ENCODE measurements at places on chromosomes 12 and 14.

GRCh38 chr14:69234106-69234505 is 25.9 kb upstream of the GALNT16 start:
- no peak for DNase-seq

GRCh38 chr14:31070431-31070830 is 44.3 kb upstream of the STRN3 start:
- DNase-seq = no peak

- no peak for DNase-seq
Observed at GRCh38 chr14:101482066-101482465, 79.2 kb upstream of the DIO3 start.

- DNase-seq = peak; percentile 95
Observed at GRCh38 chr12:107093417-107094182, at the start of gene CRY1. CRY1 (minus strand) TSS chr12:107093549; CDS start chr12:107092961, 588 bp downstream.

- no peak for DNase-seq
Observed at GRCh38 chr12:80321653-80322052, 122.4 kb upstream of the PTPRQ start.

- DNase-seq = peak; percentile 9
Observed at GRCh38 chr12:113936460-113936859, 29.7 kb downstream of the RBM19 start.

DNA sequence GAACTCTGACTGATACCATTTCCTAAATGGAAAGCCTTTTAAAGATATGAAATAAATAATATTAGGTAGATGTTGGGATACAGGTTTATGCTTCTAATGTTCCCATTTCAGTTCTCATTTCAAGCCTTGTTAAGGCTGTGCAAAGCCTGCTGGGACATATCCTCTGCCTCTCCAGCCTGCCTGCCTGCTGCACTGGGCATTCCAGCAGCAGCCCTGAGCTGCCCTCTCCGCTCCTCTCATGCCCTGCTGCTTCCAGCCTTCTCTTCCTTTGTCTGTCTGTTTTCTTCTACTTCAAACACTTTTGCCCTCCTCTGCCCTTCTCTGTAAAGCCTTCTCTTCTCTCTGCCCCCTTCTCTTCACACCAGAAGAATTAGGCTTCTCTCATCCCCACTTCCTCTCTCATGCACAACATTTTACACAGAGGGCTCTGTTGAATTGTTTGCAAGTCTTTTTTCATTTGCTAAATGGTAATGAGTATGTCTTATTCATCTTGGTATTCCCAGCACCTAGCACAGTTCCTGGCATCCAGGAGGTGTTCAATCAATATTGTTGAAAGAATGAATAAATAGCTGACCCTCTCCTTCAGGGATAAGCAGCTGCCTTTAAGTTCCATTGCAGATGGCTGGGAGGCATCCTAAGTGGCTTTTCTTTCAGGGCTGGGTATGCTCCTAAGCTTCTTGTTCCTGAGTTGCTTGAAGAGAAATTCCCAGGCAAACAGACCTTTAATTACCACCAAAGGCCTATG is 292.3 kb downstream of the TMEM117 start:
- no peak for DNase-seq

GRCh38 chr14:69044965-69045555 is 66.0 kb upstream of the ACTN1 start:
- DNase-seq = no peak

DNA sequence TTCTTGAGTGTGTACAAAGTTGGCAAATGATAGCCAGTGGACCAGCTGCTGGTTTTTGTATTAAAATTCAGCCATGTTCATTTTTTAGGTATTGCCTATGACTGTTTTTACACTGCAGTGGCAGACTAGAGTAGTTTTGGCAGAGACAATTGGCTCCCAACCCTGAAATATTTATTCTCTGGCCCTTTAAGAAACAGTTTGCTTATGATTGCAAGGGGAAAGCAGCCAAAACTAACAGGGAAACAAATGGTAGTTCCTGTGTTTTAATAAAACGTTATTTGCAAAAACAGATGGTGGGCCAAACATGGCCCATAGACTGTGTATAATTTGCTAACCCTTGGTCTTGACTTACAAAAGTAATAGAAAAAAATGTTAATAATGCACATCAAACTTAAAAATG is 110.2 kb downstream of the ALX1 start:
- DNase-seq = no peak

DNA sequence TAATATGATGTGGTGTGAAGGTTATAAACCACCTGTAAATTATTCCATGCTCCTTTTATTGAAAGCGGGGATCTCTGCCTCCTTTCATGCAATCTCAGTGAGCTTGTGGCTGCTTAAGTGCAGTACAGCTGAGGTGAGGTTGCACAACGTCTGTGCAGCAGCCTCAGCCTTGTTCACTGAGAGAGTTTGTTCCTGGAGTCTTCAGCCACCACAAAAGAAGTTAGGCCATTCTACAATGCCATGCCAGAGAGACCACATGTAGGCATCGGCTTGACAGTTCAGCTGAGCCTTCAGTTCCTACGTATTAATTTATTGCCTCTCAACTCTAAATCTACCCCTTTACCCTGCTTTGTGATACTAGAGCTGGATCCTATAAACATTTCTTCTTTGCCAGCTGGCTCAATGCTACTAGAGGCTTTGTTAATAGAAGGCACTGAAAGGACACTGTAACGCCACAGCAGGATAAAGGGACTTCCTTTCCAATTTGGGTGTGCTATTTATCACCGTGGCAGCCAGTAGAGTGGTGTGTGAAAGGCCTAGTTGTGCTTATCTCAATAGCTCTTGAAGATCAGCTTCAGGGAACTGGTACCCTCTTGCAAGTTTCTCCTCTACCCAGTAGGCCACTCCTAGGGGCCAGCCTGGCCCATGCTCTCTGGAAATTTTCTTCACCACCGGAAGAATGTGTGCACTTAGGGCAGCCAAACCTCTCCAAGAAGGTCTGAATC is 337.7 kb downstream of the IPO8 start:
- DNase-seq = no peak

DNA sequence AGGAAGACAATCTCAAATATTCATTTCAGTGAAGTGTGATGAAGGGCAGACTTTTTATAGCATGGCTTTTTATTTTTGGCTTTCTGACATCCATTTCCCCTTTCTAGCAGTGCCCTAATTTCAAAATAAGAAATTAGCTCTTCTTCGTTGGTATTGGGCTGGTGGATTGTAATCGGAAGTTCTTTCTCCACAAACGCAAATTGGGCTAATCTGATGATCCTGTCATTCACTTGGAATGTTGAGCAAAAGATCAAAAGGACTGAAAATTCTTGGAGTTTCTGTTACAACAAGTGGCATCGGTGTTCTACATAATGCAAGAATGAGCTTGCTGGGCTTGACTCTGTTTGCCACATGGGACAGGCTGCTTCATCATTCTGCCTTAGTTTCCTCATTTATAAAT is 1182.8 kb downstream of the FLRT2 start:
- no peak for DNase-seq

- DNase-seq = peak; percentile 3
Observed at GRCh38 chr14:99272899-99273765, 1.1 kb upstream of the BCL11B start.

DNA sequence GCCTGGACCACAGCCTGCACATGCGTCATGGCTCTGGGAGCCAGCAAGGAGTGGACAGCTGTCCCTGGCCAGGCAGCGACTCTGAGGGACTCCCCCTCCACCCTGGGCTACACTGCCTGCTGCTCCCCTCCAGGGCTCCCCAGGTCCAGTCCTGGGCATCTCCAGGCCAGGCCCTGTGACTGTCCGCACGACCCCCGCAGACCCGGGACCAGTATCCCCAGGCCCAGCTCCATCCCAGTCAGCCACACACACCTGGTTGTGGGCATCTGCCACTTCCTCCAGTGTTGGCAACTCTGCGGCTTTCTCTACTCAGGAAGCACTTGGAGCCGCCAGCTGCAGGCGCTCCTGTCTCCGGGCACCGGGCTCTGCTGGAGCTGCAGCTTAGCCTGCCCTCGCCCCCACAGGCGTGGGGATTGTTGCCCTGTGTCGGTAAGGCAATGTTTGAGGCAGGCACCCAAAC is 2.4 kb downstream of the ULK1 start:
- no peak for DNase-seq

- no peak for DNase-seq
Observed at GRCh38 chr12:62434494-62435302, 31.9 kb upstream of the MON2 start.

Measured in erythroblast (primary cell).